ENCODE measurements at places on chromosomes 3 and 15. TPM values are rescaled to one million over a fixed set of nuclear protein-coding genes. Genes with fewer than 3 reads are reported as not detected.

NUP210 gene
- 42.4 TPM for polyA plus RNA-seq

DNA sequence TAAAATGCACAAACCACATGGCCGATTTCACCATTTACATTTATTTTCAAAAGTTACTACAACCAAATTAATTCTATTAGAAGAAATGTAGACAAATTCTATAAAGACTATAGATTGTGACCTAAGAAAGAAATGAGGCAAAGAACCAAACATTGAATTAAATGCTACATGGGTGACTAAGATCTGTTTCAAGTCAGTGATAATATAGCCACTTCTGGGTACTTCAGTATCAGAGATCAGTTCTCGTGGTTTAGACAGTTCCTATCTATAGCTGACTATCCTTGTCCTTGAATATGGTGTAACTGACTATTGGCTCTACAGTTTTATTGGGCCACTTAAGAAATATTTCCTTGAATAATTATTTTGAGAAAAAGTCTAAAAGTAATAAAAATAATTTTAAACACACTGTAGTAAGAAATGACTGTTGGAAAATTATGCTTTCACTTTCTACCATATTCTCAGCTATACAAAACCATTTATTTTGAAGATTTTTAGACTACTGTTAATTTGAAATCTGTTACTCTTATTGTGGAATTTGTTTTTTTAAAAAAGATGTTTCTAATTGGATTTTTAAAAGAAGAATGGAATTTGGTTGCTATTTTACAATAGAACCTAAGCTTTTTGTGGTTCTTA lies 14.1 kb downstream of the KCNMB3 start:
- H3K27ac ChIP-seq, result no peak overlapping the region
- H3K36me3 ChIP-seq, result peaks cover 19% of the 10 kb centered on the region
- DNase-seq, result no peak
- H3K27me3 ChIP-seq, result no peaks in the 10 kb centered on the region
- H3K4me3 ChIP-seq, result no peak overlapping the region
- H3K4me1 ChIP-seq, result no peaks in the 10 kb centered on the region

C3orf70 gene
- not detected for polyA plus RNA-seq

DNA sequence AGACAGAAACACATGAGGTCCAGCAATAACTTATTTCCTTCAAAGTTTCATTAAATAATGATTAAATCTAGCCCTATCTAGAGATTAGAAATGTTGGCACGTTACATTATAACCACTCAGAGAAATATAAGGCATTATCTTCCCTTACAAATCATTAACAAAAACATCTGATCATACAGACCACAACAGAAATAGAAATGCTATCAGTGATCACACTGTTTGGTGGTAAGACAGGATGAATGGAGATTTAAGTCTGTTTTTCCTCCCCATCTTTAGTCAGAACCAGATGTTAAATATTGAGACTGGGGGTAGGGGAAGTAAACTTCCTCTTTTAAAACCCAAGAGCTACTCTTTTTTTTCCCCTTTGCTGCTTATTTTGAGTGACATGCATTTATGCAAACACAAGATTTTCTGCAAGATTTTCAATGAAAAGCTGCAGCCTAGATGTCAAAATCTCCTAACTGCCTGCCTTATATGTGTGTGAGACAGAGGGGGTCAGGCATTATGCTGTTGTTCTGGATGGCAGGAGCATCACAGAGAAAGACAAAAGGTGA lies 70.4 kb downstream of the CBLB start:
- peak; percentile 37 for DNase-seq
- H3K36me3 ChIP-seq, result no peaks in the 10 kb centered on the region
- peaks cover 19% of the 10 kb centered on the region for H3K4me1 ChIP-seq

DNA sequence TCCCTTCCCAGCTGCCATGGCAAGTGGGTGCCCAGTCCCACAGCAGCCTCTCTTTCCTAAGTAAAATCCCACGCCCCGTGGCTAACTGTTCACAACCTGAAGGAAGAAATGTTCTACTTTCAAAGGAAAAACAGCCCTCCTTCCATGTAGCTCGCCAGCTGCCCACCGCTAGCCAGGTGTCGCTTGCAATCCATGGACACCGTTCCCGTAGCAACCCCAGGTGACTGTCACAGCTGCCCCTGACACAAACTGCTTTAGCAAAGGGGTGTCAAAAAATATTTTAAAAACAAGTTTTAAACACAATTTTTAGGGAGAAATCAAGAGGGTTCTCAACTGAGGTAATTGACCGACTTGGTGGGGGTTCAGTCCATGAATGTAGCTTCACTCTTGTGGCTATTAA lies 21.0 kb upstream of the CGNL1 start:
- H3K4me3 ChIP-seq, result no peak overlapping the region
- no peak overlapping the region for H3K27ac ChIP-seq
- H3K36me3 ChIP-seq, result no peaks in the 10 kb centered on the region
- H3K27me3 ChIP-seq, result peaks cover 3% of the 10 kb centered on the region
- no peak for DNase-seq
- H3K4me1 ChIP-seq, result no peaks in the 10 kb centered on the region

DNA sequence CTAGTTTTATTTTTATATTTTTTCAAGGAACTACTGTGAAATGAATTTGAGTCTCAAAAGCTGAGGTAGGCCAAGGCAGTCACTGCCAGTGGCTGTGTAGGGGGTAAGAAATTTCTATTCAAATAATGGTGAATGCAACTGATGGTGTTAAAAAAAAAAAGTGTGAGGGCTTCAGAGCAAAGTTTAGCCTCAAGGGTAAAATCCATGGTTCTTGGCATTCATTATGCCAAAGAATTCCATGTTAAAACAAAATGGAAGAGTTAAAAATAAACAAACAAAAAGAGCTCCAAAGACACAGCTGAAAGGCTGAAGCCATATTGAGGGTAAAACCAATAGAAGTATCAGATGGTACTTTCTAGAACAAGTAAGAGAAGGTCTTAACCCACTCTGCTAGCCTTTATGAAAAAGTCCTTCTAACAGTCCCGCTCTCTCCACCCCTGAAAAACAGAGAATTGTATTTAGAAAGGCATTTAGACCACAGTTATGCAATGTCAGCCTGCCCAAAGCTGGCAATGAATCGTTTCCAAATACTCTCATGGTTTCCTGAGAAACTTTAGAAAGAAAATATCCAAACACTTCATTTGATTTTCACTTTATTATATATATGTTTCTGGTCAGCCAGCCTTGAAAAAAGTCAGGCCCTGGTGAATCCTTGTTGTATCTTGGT lies 158.4 kb upstream of the GMNC start:
- H3K4me1 ChIP-seq, result no peaks in the 10 kb centered on the region
- no peaks in the 10 kb centered on the region for H3K36me3 ChIP-seq
- no peaks in the 10 kb centered on the region for H3K27me3 ChIP-seq
- DNase-seq, result no peak

NEDD4 gene
- 2.7 TPM for polyA plus RNA-seq
